HT-29 (cell line): ENCODE measurements at places on chromosomes 3 and 15.

GRCh38 chr3:39388741-39389248 is 5.6 kb downstream of the SLC25A38 start:
- DNase-seq = no peak

GRCh38 chr3:29936054-29936453 is 655.2 kb downstream of the RBMS3 start:
- no peak for DNase-seq

DNA sequence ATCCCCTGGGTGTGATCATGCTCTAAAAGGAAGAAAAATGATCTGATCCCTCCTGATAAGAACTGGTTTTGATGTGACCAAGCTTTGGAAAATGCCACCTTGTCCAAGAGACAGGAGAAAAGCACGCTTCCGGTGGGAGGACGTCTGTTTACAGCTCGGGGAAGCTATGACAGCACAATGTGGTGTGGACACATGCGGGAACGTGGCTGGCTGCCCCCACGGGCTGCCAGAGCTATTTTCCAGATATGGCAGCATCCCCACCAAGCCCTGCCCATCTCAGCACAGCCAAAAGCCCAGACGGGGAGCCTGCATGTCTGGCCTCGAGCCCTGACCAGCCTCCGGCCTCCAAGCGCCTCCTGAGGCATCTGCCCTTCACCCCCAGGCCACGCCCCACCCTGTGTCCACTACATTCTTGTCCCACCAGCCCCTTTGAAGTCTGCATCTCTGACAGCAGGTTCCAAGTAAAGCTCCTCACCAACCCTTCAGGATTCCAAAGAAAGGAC is 63.2 kb upstream of the HRH1 start:
- DNase-seq = no peak

GRCh38 chr15:68578980-68579935 is at the start of gene CORO2B:
CORO2B (plus strand) TSS chr15:68578993; CDS start chr15:68579263, 270 bp downstream.
- DNase-seq = no peak

DNA sequence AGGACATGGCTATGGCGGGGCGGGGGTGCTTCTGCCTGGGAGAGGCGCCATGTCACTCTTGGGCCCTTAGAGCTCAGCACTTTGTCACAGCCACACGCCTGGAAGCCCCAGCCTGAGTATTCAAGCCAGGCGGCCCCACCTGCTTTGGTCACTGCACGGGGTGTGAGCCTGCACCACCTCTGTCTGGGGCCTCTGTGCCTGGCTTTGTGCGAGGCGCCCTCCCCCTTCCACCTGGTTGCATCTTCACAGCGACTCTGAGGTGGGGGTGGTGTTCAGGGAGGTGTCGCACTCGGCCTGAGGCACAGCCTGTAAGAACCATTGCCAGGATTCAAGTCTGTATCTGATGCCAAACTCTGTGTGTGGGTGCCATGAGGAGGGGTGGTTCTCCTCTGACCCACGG is 24.1 kb downstream of the ACAD9 start:
- no peak for DNase-seq
